Head of caudate nucleus (tissue), 42 donors: ENCODE measurements at places on chromosomes 1 and 21.

- no peak for DNase-seq
These were observed 32.8 kb upstream of the IL19 start for GRCh38 chr1:206737729-206738201.

DNA sequence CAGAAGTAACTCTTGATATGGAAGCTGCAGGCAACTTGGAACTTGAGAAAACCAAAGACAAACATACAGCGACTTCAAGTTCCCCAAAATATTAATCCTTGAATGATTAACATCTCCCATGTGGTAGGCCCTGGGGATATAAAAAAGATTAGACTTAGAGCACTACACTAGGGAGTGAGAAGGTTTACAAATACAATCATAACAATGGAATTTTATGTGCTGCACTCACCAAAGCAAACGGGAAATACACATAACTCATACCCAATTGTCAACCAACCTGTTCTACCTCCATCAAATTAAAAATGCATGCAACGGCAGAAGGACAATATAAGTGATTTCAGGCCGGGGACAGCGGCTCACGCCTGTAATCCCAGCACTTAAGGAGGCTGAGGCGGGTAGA, 3.7 kb downstream of the SMYD3 start:
- DNase-seq = no peak

DNA sequence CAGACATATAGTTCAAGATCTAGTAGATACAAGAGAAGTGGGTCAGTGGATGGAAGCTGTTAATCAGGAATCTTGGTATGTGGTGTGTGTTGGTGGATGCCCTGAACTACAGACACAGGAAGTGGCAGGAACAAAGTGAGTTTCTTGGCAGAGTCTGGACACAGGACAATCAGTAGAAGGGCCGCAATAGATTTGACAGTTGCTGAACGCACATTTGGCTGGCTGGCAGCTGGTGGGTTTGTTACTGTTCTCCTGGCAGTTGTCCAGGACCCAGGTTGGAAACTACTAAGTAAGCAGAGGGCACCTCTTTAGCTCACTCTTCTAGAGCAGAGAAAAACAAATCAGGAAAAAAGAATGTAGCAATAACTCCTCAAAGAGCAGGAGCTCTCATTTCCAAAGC, 13.2 kb downstream of the KRTAP26-1 start:
- no peak for DNase-seq

- no peak for DNase-seq
These were observed 68.4 kb upstream of the FBXO28 start for GRCh38 chr1:224045556-224045955.

DNA sequence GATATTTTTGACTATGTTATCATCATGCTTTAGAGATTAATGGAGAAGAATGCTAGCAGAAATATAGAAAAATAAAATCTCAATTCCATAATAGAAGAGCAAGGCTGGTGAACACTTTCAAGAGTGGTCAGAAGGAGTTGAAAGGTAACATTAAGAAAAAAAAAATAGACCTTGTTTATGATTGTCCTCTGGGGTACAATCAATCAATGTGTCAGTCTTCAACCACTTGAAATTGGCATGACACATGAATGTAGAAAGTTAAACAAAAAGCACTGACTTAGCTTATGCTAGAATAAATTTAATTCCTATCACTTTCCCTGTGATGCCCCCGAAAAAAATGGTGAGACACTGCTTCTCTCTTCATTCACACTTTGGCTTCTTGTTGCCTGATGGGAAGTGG, 750.3 kb upstream of the ADGRL2 start:
- DNase-seq = no peak

DNA sequence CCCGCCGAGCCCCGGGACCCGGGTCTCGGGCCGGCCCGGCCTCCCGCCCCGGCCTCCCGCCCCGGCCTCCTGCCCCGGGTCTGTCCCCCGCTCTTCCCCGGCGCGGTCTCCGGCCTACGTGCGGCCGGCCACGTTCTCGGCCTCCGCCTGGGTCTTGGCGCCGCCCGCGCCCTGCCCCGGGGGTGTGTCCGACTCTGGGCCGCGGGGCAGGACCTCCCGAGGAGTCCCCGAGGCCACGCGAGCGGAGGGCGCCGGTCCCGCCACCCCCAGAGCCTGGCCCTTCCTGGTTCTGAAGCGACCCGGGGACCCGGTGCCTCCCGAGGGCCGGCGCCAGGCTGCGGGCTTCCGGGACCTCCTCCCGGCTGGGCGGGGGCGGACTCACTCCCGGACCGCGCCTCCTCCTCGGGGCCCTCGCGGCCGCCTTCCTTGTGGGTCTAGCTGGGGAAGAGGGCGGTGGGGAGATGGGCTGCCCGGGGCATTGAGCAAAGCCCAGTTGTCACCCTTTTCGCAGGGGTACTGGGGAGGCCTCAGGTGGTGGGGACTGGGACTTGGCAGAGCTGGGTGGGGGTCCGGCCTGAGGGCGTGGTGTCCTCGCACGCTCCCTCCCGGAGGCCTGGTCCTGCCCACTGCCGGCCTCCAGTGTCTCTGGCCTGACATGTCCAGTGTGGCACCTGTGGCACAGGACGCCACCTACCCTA, 558 bp downstream of the PFKL start:
- peak; percentile 68 for DNase-seq

DNA sequence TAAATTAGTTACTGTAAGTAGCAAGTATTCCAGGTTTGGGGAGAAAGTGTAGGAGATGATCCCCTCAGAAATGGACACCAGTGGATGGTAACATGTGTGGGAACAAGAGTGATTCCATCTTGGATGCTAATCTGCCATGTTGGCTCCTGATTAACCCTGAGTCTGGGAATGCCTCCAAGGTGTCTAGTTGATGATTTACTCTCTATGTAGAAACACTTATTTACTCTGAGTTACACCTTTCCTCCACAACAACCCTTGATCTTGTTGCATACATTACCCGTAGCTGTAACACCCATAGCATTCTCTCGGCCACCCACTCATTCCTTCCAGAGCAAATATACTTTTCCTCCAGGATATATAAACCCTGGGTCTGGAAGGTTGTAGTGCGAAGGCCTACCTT, 315.9 kb upstream of the GREM2 start:
- no peak for DNase-seq

- peak; percentile 15 for DNase-seq
These were observed 3.8 kb upstream of the MYOG start for GRCh38 chr1:203089651-203090045.

GRCh38 chr1:45543581-45544417, 6.8 kb upstream of the AKR1A1 start:
- DNase-seq = peak; percentile 30

DNA sequence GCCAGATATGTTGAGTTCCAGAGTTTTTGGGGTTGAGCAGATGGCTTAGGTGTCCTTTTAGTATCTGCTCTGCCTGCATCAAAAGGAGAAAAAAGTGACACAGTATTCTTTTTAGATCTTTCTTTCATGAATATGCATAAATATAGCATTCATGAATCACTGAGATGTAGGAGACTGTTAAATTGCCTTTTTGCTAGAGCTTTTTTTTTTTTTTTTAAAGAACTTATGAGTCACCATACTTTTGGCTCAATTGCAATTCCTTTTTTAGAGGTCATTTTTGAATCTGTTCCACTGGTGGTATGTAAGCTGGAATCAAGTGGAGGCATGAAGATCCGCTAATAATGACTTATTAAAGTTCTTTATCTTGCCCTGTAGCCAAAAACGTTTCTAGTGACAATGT, 480.9 kb upstream of the ZRANB2 start:
- DNase-seq = no peak

DNA sequence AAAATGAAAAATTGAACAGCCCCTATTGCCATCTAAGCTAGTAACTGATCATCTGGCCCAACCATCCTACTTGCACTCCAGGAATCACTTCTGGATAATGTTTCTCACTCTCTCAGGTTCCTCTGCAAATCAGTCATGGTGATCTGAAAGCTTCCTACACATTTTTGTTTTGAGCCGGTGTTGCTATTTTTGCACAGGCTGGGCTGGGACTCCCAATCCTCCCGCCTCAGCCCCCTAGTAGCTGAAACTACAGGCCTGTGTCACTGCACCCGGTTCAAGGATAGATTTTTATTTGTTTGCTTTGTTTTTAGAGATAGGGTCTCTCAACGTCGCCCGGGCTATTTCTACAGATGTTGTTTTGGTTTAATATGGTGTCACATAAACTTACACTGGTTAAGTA, 40.5 kb upstream of the HMCN1 start:
- DNase-seq = no peak

- DNase-seq = no peak
These were observed at the start of gene SELENON for GRCh38 chr1:25799935-25800702. SELENON (plus strand) TSS chr1:25800193; CDS start chr1:25800231, 38 bp downstream.

GRCh38 chr1:37323486-37324377, 150.6 kb upstream of the ZC3H12A start:
- no peak for DNase-seq

DNA sequence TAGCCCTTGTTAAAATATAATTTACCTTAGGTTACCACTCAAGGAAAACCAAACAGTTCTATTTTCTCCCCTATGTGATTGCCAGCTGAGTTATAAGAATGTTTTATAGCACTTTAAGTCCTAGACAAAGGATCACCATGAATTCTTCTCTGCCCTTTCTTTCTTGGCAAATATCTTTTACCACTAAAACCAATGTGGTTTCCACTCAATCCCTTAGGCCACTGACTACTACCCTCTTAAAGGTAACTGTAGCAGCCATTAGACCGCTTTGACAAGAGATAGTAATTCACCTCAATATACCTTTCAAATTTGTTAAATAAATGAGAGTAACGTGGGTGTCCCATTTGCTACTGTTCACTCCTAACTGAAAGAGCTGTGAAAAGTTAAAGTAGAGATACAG, 307.9 kb upstream of the PRMT6 start:
- DNase-seq = no peak

- no peak for DNase-seq
These were observed 195.0 kb upstream of the OLFM3 start for GRCh38 chr1:102191723-102192122.

- no peak for DNase-seq
These were observed 28.1 kb downstream of the A3GALT2 start for GRCh38 chr1:33292726-33293340.
